ENCODE measurements at places on chromosomes 4 and X.

DNA sequence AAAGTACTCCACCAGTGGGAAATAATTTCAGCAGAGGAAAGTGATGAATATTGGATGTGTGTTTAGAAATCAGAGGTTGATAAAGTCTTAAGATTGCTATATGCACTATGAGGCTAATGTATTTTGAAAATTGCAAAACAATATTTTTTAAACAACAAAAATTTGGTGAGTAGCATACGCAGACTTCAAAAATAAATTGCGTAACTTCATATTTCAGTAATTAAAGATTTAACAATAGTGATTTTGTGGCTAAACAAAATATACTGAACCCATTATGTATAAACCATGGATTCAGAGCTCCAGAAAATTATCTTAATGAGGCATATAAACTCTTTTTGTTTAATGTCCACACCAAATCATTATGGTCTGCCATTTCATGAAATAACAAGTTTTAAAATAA lies 3.3 kb upstream of the TAPT1 start:
- no peak for DNase-seq

GRCh38 chrX:13376857-13377549 lies 57.1 kb upstream of the ATXN3L start:
- DNase-seq = no peak

GRCh38 chr4:184647266-184648053 lies 1.8 kb downstream of the CASP3 start:
- DNase-seq = no peak

- no peak for DNase-seq
Observed at GRCh38 chrX:19064175-19064574, 58.1 kb downstream of the ADGRG2 start.

DNA sequence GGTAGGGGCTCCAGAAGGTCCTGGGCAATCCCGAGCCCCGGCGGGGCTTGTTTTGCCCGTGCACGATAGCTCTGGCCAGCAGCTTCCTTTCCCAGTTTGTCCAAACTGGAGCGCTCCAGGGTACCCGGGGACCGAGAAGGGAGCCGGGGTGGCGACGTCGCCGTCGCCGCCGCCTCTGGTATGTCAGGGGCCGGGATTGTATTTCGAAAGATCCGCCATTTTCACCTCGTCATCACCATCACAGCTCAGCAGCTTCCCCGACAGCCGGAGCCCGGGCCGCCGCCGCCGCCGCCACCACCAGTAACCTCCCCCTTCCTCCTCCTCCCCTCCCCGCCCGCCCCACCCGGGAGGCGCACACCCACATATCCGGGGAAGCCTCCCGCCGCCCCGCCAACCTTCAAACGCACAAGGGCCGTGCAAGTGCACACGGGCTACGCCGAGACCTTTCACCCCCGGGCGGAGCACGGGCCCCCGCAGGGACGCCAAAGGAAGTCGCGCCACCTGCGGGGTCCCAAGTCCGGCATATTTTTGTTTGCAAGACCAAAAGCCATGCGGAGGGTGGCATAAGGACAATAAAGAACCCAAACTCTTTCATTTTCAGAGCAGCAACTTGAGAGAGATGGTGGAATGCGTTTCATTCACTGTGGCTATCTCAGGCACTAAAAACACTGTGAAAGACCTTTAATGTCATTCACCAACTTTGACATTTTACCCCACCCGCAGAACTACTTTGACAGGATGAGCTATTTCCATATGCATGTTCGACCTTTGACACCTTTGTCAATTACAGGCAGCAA lies at the start of gene LIN54:
TSS of gene LIN54 (minus strand) at position 302 of the 797 bp plus-strand sequence. CDS start 25,979 bp downstream, outside the sequence.
- DNase-seq = peak; percentile 64

DNA sequence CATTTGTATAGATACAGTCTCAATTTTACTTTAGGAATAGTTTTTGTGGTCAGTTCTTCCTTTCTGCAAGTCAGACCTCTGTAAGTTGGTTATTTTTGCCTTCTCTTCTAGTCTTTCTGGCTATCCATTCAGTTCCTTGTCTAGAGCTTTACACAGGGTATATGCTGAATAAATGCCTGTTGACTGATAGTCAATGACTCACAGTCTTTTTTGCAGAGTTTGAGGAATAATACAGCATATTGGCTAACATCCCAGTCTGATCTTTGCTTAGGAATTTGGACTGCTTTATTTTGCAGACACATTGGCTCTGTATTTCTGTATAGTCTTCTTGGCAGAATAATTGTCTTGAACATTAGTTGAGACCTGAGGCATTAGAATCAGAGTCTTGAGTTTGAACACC lies 132.4 kb downstream of the MAGEC1 start:
- DNase-seq = no peak

GRCh38 chrX:110381216-110381615 lies 22.6 kb downstream of the RTL9 start:
- DNase-seq = no peak
